ENCODE measurements at places on chromosomes 12 and 14.

DNA sequence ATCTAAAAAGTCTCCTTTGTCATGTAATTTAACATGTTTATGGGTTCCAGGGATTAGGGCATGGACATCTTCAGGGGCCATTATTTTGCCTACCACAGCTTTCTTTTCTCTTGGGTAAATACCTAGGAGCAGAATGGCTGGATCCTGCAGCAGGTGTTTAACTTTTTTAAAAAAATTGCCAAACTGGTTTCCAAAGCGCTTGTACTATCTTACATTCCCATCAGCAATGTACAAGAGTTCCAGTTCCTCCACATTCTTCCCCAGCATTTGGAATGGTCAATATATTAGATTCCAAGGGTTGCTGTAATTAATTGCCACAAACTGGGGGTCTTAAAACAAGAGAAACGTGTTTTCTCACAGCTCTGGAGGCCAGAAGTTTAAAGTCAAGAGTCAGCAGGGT lies 27.7 kb upstream of the MYL2 start:
- no peak for DNase-seq

GRCh38 chr12:25718081-25718731 lies 165.1 kb upstream of the LMNTD1 start:
- DNase-seq, result no peak

- peak; percentile 69 for DNase-seq
Measured at GRCh38 chr12:122875590-122876220, 20.2 kb downstream of the VPS37B start.

GRCh38 chr12:3680919-3681594 lies 71.9 kb downstream of the CRACR2A start:
- peak; percentile 25 for DNase-seq

GRCh38 chr14:103070263-103070885 lies 13.0 kb upstream of the CDC42BPB start:
- no peak for DNase-seq

DNA sequence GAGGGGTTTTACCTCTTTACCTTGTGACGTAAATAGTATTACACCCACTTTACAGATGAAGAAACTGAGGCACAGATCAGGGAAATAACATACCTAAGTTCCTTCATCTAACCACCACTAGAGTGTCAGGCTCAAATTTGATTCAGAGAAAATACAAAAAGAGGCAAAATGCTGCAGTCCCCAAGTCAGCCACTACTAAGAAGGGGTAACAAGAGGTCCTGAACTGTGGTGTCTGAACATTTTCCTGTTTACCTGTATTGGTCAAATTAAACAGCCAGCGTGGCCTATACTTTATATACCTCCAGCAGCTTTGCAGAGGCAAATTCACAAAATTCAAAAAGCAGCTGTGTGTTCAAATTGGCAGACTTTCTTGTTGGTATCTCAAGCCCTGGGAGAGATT lies 92.0 kb downstream of the TBX5 start:
- DNase-seq, result no peak

GRCh38 chr12:30021051-30021833 lies 237.5 kb upstream of the TMTC1 start:
- no peak for DNase-seq

DNA sequence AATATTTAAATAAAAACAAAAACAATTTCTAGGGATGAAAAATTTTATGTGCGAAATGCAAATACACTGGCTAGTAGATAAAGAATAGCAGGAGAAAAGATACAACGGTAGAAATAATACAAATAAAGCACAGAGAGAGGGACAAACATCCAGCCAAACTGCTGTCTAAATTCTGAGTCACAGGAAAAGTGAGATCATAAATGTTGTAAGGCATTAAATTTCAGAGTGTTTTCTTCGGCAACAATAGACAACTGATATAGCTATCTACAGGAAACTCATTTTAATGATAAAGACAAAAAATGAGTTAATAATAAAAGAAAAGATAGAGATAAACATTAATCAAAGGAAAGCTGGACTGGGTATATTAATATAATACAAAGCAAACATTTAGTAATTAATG lies 122.2 kb downstream of the NTS start:
- DNase-seq, result no peak

- peak; percentile 90 for DNase-seq
Measured at GRCh38 chr14:32657081-32657480, 281.6 kb upstream of the NPAS3 start.

DNA sequence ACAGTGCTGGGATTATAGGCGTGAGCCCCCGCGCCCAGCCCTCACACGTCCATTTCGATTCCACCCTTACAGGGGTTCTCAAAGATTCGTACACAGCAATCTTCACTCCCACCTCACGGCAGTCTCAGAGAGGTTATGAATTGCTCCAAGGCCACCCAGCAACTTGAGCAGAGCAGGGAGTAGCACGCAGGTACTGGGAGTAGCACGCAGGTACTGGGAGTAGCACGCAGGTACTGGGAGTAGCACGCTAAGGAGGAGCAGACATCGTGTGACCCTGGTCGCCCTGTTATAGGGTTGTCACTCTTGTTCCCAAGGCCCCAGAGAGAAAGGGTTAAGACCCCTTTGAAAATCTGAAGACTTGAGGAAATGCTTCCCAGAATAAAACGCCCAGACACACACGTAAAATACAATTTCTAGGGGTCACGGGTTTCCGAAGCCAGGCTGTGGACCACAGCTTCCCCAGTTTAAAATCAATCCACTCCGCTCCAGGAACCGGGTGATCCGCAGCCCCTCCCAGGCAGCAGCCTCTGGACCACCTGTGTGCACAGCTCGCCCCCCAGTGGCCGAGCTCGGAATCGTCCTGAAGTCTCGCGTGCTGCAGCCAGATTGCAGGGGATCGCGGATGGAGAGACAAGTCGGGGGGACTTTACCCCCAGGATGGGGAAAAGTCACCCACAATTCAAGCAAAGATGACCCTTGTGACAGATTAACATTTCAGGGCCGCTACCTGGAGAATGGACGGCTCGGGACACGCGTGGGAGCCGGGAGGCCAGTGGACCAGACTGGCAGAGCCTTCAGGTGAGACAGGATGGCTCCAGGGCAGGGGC lies 92.0 kb downstream of the SCARB1 start:
- peak; percentile 77 for DNase-seq

- no peak for DNase-seq
Measured at GRCh38 chr14:28102814-28103213, 663.8 kb upstream of the FOXG1 start.

DNA sequence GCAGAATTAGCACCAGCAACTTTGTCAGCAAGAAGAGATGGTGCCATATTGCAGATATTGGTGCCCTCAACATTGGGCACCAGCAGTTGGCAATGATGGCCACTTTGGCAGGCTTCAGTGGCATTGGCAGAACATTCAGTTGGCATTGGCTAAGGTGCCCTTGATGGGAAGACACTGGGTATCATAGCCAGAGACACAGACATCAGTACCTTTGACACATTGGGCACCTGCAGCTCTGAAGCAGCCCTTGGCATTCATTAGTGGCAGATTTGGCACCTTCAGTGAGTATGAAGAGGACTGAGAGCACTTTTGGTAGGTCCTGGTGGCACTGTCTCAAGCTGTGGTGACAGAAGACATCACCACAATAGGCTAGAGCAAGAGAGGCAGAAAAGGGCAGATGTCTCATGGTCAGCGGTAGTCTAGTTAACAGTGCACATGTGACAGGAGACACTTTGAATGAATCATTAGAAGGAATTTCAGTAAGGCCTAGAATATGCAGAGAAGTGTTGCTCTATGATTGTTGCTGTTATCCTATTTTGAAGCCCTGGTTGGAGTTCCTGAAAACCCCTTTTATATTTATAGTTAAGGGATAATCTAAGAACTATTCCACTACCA lies 422.2 kb downstream of the APAF1 start:
- peak; percentile 34 for DNase-seq

DNA sequence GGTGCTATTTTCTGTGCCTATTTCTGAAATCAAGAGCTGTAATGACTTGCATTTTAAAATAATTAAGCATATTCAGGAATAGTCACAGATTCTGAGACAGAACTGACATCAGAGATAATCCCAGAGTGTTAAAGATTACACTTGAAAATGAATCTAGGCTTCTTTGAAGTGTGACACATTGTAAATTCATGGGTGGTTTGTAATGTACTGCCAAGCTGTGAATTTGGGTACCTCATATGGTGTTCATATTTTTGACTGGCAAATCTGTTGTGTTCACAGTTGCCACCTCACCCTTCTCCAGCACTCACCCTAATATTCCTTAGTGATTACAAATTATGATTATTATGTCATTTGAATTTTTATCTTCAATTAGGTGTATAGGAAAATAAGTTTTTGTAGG lies 78.5 kb upstream of the CSRP2 start:
- no peak for DNase-seq

DNA sequence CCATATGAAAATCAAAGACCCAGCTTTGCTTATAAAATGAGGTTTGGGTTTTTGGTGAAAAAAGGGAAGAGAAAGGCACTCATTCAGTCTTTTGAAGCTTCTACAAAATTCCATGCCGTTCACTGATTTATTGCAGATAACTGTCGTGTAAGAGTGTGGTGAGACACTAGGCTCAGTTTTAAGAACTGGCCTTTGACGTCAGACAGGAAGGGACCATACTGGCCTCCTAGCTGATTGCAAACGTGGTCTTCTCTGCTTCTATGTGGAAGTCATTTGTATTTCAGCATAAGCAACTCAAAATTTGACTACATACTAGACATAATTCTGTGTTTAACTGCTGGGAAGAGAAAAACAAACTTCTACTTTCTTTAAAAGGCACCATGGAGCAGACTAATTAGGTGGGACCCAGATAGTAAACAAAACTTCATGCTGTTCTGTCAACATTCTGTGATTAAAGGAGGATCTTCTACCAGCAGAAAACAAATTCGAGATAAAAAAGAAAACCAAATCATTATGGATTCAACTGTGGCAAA lies 168.7 kb downstream of the TTC7B start:
- no peak for DNase-seq

GRCh38 chr14:52951681-52952554 lies 1.1 kb upstream of the FERMT2 start:
- peak; percentile 83 for DNase-seq
